ENCODE measurements at places on chromosomes 7 and 10.

GRCh38 chr7:131105294-131105798, 222.3 kb upstream of the MKLN1 start:
- DNase-seq = no peak

- no peak for DNase-seq
Measured at GRCh38 chr7:151736403-151736909, 140.5 kb downstream of the PRKAG2 start.

- no peak for DNase-seq
Measured at GRCh38 chr10:125037145-125037877, 95.4 kb downstream of the ZRANB1 start.

DNA sequence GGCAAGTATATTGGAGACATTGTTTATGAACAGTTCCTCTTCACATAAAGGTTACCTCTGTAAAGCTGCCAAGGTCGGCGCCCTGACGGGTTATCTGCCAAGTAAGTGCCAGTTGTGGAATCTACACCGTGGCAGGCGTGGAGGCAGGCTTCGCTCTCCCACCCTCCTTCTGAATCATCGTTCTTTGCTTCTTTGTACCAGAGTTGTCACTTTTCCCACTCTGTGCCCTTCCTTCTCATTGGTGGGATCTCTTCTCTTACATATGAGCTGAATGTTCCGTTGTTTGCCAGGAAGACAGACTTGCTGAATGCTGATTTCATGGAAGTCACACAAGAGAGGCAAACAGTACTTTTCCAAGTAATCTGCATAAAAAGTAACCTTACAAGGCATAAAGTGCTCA, 40.6 kb upstream of the PTPRZ1 start:
- DNase-seq = no peak

- DNase-seq = no peak
Measured at GRCh38 chr10:80191589-80192270, 13.6 kb downstream of the ANXA11 start.

DNA sequence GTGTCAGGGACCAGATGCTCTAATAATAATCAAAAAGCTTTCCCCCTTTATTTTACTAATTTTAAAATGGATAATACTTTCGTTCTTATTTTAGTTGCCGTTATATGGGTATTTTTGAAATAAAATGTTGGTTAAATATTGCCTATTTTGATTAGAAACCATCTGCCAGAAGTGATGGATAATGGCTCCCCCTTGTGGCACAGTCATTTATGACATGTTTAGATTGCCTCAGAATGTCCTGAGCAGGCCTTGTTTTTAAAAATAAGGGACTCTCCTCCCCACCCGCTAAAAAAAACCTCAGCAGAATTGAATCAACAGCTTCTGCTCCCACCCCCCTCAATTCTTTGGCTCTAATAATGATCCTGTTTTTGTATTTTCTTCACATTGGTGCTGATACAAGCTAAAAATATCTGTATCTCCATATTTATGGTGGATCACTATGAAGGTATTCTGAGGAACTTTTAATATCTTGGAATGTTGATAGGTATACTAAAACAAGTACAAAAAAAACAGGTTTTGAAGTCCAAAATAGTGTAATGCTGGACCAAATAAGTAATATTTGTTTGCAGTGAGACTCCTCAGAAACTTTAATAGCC, 38.8 kb downstream of the TMEM60 start:
- peak; percentile 48 for DNase-seq
